Cardiac ventricle fibroblast (primary cell): ENCODE measurements at places on chromosomes 7 and 10. TPM values are rescaled to one million over a fixed set of nuclear protein-coding genes. Genes with fewer than 3 reads are reported as not detected.

The MKX gene
- not detected in 2 replicates for total RNA-seq

The NPFFR1 gene
- total RNA-seq: not detected in 2 replicates

The SPDYE5 gene
- total RNA-seq: not detected in 2 replicates

The C7orf33 gene
- total RNA-seq: not detected in 2 replicates

The KIN gene
- total RNA-seq: 6.4 and 15.3 TPM in 2 replicates

The DMTF1 gene
- 17.5 and 21.0 TPM in 2 replicates for total RNA-seq

The RSPH10B2 gene
- not detected in 2 replicates for total RNA-seq

The CFAP69 gene
- total RNA-seq: 1.5 and 8.4 TPM in 2 replicates

The PLAU gene
- total RNA-seq: 34.6 and 39.9 TPM in 2 replicates

The TTYH3 gene
- total RNA-seq: 46.9 and 50.0 TPM in 2 replicates

The CARD11 gene
- under 0.01 TPM in 1 of 2 replicates, not detected in the other for total RNA-seq

The GDF10 gene
- 0.12 and 0.15 TPM in 2 replicates for total RNA-seq

The SLC18A3 gene
- not detected in 2 replicates for total RNA-seq

The TLL2 gene
- total RNA-seq: 0.44 and 0.98 TPM in 2 replicates

The CHAT gene
- total RNA-seq: not detected in 2 replicates

The MSMB gene
- not detected in 2 replicates for total RNA-seq

The DKK1 gene
- 99.4 and 112 TPM in 2 replicates for total RNA-seq

The PLXDC2 gene
- 7.5 and 10.0 TPM in 2 replicates for total RNA-seq

The ZNF727 gene
- total RNA-seq: 0.20 and 0.44 TPM in 2 replicates

The UFSP1 gene
- total RNA-seq: 2.5 and 7.7 TPM in 2 replicates

The CYP3A7 gene
- not detected in 2 replicates for total RNA-seq

The FKBP6 gene
- total RNA-seq: not detected in 2 replicates

The CCL24 gene
- not detected in 2 replicates for total RNA-seq

The UCMA gene
- not detected in 2 replicates for total RNA-seq

The ANKRD2 gene
- not detected in 2 replicates for total RNA-seq

The CPA2 gene
- not detected in 2 replicates for total RNA-seq

The RNF148 gene
- total RNA-seq: 0.19 and 0.20 TPM in 2 replicates

The SYNPO2L gene
- total RNA-seq: 0.06 TPM in 1 of 2 replicates, not detected in the other

The CALY gene
- not detected in 2 replicates for total RNA-seq

The RPA3 gene
- 16.9 and 22.8 TPM in 2 replicates for total RNA-seq

The STK31 gene
- not detected in 2 replicates for total RNA-seq

The LIPJ gene
- not detected in 2 replicates for total RNA-seq

The HIP1 gene
- total RNA-seq: 5.4 and 6.8 TPM in 2 replicates

The CALML5 gene
- not detected in 2 replicates for total RNA-seq

The CNNM1 gene
- total RNA-seq: 0.05 and 0.06 TPM in 2 replicates

The INMT gene
- total RNA-seq: 181 and 220 TPM in 2 replicates

The SERPINE1 gene
- 408 and 426 TPM in 2 replicates for total RNA-seq

The LMOD2 gene
- not detected in 2 replicates for total RNA-seq

The SEC31B gene
- total RNA-seq: 1.4 and 6.4 TPM in 2 replicates

The CHST12 gene
- total RNA-seq: 14.7 and 21.4 TPM in 2 replicates
